ENCODE measurements at places on chromosomes 5 and 9. TPM values are rescaled to one million over a fixed set of nuclear protein-coding genes. Genes with fewer than 3 reads are reported as not detected.

DNA sequence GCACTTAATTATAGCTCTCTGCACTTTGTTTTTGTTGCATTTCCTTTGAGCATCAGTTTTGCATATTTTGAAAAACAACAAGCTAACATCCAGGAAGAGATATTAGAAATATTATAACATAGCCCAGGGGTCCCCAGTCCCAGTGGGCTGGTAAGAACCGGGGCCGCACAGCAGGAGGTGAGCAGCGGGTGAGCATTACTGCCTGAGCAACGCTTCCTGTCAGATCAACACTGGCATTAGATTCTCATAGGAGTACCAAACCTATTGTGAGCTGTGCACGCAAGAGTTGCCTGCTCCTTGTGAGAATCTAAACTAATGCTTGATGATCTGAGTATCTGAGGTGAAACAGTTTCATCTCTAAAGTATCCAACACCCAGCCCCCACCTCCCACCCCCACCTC, 675.9 kb upstream of the ZNF608 start:
- DNase-seq = no peak

The INSL6 gene
- not detected for polyA plus RNA-seq

DNA sequence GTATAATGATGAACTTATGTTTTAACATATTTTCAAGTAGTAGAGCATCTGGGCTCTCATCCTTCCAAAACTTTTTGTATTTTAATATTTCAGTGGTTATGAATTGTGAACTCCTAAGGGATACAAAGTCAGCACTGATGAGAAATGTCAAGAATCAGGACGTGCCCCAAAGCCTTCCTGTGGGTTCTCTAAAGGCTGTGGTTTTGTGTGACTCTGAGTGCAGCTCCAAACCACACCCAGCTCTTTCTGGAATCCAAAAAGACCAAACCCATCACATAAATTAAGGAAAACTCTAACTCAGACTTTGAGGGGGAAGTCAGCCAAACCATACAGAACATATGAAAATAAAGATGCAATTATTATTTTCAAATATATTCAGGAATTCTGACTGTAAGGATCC, 40.8 kb upstream of the SMU1 start:
- DNase-seq = no peak

GRCh38 chr9:123861086-123861755, 68.7 kb downstream of the DENND1A start:
- no peak for DNase-seq

DNA sequence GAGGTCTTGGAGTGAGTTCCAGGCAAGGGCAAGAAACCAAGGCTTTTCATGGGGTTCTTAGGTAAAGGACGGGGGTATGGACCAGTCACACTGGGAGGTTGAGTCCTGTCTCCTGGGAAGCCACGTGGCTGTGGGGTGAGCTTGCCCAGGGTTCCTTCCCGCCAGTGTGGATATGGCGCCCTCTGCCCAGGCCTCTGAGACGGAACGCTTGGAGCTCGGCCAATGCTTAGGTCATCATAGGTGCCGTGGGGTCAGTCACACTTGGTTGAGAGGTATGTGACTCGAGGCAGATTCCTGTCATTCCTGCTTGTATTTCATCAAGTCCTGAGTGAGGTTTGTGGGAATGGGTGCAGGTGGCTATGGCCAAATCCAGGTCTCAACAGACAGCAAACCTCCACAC, 46.2 kb downstream of the TENT4A start:
- peak; percentile 49 for DNase-seq

DNA sequence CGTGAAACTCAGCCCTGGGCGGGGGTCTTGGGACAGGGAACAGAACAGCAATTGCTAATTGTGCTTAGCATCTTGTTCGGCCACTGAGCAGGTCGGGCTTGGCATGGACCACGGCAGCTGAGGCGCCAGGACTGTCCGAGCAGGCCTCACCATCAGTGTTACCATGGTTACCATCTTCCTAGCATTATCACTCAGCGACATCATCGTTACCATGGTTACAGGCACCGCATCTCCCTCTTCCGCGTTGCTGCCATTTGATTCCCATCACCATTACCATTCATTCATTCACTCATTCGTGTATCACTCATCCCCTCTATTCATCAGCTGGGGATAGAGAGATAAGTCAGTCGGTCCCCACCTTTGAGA, 81.0 kb upstream of the ZBTB43 start:
- peak; percentile 38 for DNase-seq

DNA sequence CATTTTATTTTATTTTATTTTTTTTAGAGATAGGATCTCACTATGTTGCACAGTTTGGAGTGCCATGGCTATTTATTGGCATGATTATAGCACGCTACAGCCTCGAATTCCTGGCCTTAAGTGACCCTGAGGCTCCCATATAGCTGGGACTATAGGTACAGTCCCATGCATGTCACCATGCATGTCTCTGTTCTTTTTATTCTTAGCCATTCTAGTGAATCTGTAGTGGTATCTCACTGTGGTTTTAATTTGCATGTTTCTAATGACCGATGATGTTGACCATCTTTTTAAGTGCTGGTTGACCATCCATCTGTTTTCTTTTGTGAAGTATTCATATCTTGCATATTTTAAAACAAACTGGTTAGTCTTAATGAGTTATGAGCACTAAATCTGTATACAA, 76.1 kb downstream of the SLC44A1 start:
- no peak for DNase-seq

GRCh38 chr9:35859310-35859989, 10.8 kb downstream of the OR13J1 start:
- peak; percentile 9 for DNase-seq

GRCh38 chr5:138824924-138825863, 49.9 kb downstream of the LRRTM2 start:
- DNase-seq = no peak

DNA sequence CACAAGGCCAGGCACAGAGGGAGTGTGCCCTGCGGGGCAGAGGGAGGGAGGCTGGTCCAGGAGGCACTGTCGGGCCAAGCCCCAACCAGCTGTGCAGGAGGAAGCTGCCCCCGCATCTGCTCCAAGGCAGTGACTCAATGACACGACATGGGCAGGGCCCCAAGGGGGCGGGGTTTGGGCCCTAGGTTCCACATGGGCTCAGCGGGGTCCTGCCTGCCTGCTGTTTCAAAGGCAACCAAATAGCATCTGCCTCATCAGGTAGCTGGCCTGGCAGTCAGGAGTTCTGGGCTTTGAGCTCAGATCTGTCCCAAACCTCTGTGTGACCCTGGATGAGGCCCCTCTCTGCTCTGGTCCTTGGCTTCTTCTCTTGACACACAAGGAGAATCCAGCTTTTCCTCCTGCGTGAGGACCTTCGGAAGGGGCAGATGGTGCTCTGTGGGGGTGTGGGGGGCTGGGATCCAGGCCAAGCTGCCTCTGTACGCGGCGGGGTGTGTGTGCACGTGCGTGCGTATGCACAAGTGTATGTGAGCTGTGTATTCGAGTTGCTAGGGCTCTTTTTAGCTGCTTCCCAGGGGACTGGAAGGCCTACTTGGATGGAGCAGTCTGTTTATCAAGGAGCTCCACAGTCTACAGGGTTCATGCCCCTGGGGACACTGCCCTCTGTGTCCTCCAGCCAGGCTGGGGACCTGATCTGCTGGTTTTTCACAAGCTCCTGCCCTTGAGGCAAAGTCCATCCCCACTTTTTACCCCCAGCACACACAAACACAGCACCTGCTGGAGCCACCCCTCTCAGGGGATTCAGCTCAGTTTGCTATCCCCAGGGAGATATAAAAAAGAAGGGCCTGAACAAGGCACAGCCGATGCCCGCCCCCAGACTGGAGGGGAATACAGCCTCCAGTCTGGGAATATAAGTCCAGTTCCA, 138.9 kb downstream of the RGS3 start:
- peak; percentile 68 for DNase-seq

GRCh38 chr5:33362915-33363314, 77.8 kb upstream of the TARS1 start:
- DNase-seq = peak; percentile 39

The BASP1 gene
- 5.1 TPM for polyA plus RNA-seq

The SMIM33 gene
- not detected for polyA plus RNA-seq

The AK8 gene
- polyA plus RNA-seq = 6.2 TPM

GRCh38 chr5:179599566-179599965, 23.9 kb downstream of the HNRNPH1 start:
- DNase-seq = no peak

GRCh38 chr9:114364134-114365041, 23.4 kb downstream of the AKNA start:
- peak; percentile 21 for DNase-seq

The SCGB3A2 gene
- polyA plus RNA-seq = not detected

GRCh38 chr5:157888814-157889532, 30.0 kb upstream of the CLINT1 start:
- peak; percentile 29 for DNase-seq

The CNTFR gene
- polyA plus RNA-seq = 1.7 TPM

The ITGA1 gene
- 13.3 TPM for polyA plus RNA-seq

The ZBED3 gene
- polyA plus RNA-seq = 8.9 TPM

- DNase-seq = peak; percentile 91
Observed at GRCh38 chr5:133610489-133611356, 1.6 kb downstream of the FSTL4 start.

GRCh38 chr9:97984188-97985057, 1.3 kb downstream of the ANP32B start:
- peak; percentile 94 for DNase-seq
